LHCN-M2 (cell line): ENCODE measurements at places on chromosomes 4 and X. TPM values are rescaled to one million over a fixed set of nuclear protein-coding genes. Genes with fewer than 3 reads are reported as not detected.

DNA sequence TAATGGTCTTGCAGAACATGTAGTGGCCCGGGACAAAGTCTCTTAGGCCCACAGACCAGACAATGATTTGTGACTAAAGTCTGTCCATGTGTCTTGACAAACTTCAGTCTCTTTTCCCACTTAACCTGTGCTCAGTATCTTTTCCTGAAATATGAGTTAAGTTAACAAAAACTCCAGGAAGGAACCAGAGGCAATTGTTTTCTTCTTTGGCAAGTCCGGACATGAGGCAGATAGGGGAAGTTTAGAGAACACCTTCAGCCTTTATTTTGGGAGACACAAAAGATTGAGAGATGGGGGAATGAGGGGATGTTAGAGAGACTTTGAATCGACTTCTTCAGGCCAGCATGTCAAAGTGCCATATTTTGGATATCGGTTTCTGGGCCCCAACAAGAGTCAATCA is 80.2 kb upstream of the FRMPD4 start:
- DNase-seq = no peak

DNA sequence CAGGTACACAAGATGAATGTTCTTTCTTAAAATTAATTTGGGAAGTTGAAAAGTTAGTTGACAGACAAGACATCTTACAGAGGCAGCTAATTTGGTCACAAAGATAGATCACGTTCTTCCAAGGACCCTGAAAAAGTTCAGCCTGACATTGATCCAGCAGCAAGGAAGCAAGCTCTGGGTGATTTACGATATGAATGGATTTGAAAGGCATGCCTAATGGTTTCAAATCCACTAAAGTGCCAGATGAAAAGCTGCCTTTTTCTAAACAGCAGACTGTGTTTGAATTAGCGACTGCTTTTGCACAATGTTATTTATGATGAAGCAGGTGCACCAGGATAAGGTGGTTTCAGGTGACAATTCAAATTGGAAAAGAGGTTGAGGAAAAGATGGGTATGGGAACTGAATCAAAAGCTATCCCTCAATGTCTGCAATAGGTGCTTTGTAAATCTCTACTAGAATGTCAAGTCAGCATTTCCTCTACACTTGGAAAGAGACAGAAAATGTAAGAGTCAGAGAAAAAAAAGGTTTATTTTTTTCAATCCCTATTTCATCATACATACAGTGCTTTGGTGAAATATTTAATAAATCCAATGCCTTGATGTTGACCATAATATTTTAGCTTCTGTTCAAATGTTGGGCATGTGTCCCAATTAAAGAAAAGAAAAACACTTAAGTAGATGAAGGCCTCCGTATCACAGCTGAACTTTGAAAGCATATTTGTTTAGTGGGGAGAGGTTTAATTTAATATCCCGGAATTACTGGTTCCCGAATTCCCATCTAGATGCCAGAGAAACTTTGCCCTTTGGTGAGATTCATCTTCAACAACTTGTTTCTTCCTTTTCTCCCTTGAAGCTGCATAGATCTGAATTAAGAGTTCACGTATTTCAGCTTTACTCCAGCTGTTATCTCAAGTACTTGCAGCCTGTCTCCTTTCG is 6.0 kb downstream of the RASGEF1B start:
- DNase-seq = no peak

- peak; percentile 63 for DNase-seq
These were observed 35.3 kb downstream of the CXCL1 start for GRCh38 chr4:73904491-73904890.

DNA sequence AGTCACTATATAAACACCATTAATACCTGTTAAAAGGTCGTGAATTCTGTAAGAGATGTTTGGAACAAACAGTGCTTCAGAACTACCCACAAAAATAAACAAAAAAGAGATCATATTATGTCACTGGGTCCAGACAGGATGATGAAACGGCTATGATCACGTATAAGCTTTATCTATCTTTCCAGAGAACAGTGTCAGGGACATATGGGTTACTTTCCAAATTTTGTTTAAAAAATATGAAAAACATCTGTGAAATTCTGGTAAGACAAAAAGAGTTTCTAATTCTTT is 90.0 kb downstream of the SORBS2 start:
- DNase-seq = peak; percentile 47

- no peak for DNase-seq
These were observed at the start of gene NSUN7 for GRCh38 chr4:40749717-40750460. Gene NSUN7, plus strand, starts transcription at chr4:40749955. Its CDS starts 739 bp downstream, at chr4:40750694.

DNA sequence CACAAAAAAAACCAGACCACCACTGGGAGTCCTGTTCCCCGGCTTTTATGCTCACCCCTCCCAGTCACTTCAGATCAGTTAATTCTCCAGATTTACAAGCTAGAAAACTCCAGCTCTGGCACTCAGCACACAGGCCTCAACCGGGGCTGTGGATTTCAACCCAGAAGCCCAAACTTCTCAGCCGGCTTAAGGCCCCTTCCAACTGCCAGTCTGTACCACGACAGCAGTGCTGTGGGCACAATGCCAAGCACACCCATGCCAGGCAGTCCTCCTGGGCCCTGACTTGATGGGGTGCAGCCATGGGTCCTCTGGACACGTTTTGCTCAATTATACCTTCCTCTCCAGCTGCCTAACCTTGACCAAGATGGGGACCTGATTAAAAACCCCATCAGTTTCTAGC is 12.2 kb downstream of the SOD3 start:
- DNase-seq = no peak

- no peak for DNase-seq
These were observed 3.6 kb downstream of the SMIM10L2A start for GRCh38 chrX:135425026-135425965.

GRCh38 chr4:76989391-76990061 is 40.0 kb downstream of the SEPTIN11 start:
- no peak for DNase-seq

DNA sequence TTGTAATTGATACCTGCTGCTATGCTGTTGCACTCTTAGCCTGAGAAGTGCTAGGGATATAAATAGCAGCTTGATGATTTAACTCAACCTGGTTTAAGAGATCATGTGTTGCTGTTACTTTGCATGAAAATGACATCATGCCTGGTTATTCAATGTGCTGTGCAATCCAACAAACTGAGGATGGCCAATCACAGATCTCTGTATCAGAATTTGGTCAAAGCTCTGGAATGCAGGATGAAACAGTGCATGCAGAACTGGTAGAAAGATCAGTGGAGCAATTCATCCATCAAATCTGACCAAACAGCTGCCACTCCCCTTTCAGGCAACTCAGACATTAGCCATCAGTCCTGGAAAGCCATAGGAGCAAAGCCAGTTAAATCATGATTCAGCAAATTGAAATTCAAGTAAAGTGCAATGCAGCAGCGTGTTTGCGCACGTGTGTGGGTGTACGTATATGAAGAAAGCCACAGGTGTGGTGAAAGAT is 160.3 kb upstream of the RASGEF1B start:
- DNase-seq = peak; percentile 19

- no peak for DNase-seq
These were observed at the start of gene TECRL for GRCh38 chr4:64409300-64409699. Gene TECRL, minus strand, starts transcription at chr4:64409450. Its CDS starts 99 bp downstream, at chr4:64409351.

The SMR3B gene
- not detected in 2 replicates for total RNA-seq

- DNase-seq = peak; percentile 50
These were observed 80.8 kb upstream of the ANK2 start for GRCh38 chr4:112968451-112969159.

The SLC10A7 gene
- 3.8 and 6.3 TPM in 2 replicates for total RNA-seq

DNA sequence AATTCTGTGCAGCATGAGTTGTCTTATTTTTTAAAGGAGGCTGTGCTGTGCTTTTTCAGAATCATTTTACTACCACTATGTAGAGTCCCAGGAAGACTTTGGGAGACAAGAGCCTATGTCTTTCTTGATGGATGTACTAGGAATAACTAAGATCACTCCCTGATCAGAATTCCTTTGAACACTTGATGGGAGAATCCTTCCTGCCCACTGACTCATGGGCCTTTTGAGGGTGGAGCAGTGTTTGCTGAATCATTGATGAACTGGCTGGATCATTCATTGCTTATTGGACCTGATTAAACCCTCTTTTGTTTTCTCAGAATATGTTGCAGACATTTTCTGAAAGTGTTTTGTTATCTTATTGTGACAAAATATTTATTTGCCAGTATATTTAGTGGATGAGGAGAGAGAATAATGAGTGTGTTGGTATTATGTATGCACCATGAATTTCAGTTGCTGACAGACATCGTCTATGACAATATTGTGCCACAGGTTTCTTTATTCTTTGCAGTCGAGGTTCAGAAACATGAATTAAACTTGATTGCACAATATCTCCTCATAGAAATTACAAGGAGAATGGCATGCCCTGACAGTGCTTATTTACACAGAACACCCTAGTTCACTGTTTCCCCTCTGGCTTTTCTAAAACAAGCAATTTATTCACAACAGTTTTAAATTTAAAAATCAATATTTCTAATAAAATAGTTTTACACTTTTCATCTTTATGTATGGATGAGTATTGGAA is 36.3 kb downstream of the POU4F2 start:
- no peak for DNase-seq

GRCh38 chr4:181549576-181550188 is 693.5 kb upstream of the TENM3 start:
- DNase-seq = no peak

DNA sequence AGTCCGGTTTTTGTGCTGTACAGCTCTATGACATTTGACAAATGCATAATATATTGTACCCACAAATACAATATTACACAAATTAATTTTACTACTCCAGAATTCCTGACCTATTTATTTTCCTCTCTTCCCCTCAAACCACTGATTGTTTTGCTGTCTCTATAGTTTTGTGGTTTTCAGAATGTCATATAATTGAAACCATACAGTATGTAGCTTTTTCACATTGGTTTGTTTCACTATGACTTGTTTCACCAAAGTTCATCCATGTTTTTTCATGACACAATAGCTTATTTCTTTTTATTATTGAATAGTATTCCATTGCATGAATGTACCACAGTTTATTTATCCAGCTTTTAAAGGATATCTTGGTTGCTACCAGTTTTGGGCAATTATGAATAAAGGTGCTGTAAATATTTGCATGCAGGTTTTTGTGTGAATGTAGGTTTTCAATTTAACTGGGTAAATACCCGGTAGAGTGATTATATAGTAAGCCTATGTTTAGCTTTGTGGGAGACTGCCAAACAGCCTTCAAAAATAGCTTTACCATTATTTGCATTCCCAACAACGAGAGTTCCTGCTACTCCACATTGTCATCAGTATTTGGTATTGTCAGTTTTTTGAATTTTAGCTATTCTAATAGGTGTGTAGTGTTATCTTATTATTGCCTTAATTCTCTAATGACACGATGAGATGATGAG is 25.9 kb downstream of the RNF175 start:
- DNase-seq = no peak

- peak; percentile 95 for DNase-seq
These were observed 3.0 kb downstream of the ANK2 start for GRCh38 chr4:113052379-113052951.

The ZMAT1 gene
- 0.06 and 0.11 TPM in 2 replicates for total RNA-seq

GRCh38 chr4:76803522-76803921 is 94.4 kb downstream of the SOWAHB start:
- DNase-seq = peak; percentile 68

GRCh38 chrX:108736509-108737479 is at the start of gene IRS4:
Gene IRS4, minus strand, starts transcription at chrX:108736563.
- DNase-seq = no peak

The ZNF185 gene
- total RNA-seq = 0.38 and 0.92 TPM in 2 replicates

- no peak for DNase-seq
These were observed 28.9 kb downstream of the CASP3 start for GRCh38 chr4:184620212-184620867.

DNA sequence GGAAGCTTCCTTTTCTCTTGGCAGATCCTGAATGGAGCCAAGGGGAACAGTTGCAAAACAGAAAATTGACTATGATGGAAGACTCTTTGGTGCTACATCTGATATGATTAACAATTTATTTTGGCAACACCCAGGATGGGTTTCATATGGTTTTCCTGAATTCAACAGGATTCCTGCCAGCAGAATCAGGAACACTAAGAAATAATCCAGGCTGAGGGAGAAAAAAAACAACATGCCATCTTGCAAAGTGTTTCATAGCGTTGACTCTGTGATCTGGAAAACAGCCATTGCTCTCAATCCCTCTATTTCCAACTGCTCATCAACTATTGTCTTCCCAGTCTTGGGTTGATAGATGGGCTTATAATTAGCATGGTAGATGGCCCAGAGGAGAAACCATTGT is 303.8 kb upstream of the KLF3 start:
- no peak for DNase-seq

GRCh38 chr4:58767598-58767997 is 1657.4 kb upstream of the IGFBP7 start:
- DNase-seq = no peak

DNA sequence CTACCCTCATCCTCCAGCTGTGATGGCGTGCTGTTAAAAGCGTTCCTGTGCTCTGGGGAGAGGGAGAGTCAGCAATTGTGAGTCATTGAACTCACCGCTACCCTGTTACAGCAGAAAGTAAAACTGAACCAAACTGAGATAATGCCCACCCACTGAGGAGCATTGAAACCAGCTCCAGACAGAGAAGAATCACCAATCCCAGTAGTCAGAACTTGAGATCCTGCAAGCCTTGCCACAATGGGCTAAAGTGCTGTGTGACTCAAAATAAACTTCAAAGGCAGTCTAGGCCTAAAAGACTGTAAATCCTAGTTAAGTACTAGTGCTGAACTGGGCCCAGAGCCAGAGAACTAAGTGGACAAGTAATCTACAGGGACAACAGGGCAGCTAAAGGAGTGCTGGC is 1394.2 kb upstream of the DIAPH2 start:
- DNase-seq = no peak

- peak; percentile 38 for DNase-seq
These were observed 5.9 kb downstream of the UGDH start for GRCh38 chr4:39521253-39521919.

The ARMCX1 gene
- total RNA-seq = 52.3 and 73.5 TPM in 2 replicates

- DNase-seq = no peak
These were observed 218.4 kb upstream of the BMP3 start for GRCh38 chr4:80812145-80812544.

The IBSP gene
- not detected in 2 replicates for total RNA-seq

The RFC1 gene
- 31.0 and 34.3 TPM in 2 replicates for total RNA-seq

DNA sequence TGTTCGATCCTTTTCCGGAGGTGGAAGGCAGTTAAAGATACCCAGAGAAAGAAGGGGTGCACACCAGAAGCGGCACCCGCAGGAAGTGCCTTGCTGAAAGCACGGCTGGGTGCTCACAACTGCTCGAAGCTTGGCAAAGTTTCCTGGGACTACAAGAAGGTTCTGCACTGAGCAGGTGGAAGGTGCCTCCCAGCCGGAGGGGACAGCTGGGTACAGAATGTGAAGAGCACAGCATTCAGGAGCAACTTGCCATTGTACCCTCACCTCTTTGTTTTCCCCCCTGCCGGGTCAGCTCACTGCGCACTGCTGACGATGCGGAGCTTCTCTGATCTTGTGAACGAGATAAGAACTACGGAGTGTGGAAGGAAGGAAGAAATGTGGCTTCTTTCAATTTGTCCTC is 289.2 kb downstream of the FBXW7 start:
- no peak for DNase-seq
